Mesothelial cell of epicardium (in vitro differentiated cells): ENCODE measurements at places on chromosomes 5 and 9.

- no peak for DNase-seq
- peaks cover 48% of the 10 kb centered on the region for H3K4me1 ChIP-seq
- H3K27ac ChIP-seq, result peak overlapping the region; percentile 74
- no peaks in the 10 kb centered on the region for H3K27me3 ChIP-seq
Observed at GRCh38 chr9:121637713-121638220, 13.7 kb upstream of the DAB2IP start.

DNA sequence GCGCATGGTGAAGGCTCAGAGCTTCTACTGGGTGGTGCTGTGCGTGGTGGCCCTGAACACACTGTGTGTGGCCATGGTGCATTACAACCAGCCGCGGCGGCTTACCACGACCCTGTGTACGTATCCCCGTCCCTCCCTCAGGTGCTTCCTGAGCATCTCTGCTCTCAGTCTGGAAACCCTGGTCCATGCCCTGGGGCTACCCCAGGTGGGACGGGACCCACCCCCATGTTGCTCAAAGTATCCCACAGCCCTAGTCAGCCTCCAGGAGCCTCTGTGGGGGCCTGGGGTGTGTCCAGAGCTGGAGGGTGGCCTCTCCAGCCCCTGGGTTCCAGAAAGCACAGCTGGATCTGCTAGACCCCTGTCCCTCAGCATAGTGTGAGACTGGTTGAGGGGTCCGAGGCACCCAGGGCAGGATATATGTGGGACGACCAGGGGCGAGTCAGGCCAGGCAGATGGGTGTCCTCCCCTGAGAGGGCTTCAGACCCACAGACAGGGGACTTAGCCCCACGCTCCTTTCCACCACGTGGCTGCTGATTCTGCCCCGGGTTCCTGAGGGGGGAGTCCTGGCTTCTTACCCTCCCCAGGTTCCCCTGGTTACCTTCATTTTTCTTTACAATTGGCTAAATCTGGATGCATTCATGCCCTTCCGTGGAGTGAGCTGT lies 94.0 kb downstream of the CACNA1B start:
- DNase-seq, result peak; percentile 34
- no peak overlapping the region for H3K4me3 ChIP-seq
- H3K4me1 ChIP-seq, result peaks cover 4% of the 10 kb centered on the region
- no peaks in the 10 kb centered on the region for H3K36me3 ChIP-seq
- H3K27me3 ChIP-seq, result no peaks in the 10 kb centered on the region

DNA sequence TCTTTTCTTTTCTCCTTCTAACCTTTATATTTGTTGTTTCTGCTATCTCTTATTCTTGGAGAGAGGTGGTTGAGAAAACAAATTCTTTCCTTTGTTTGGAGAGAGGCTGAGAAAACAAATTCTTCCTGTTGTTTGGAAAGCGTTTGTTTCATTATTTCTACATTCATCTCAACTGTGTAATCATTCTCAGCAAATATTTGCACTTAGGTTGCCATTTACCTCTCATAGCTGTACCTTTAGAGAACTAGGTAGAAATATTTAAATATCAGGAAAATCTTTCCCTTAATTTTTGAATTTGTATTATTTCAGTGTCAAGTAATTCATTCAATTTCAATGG lies 1824.4 kb upstream of the CDH9 start:
- no peak overlapping the region for H3K4me3 ChIP-seq
- H3K36me3 ChIP-seq, result no peaks in the 10 kb centered on the region
- H3K27ac ChIP-seq, result no peak overlapping the region
- DNase-seq, result no peak
- H3K4me1 ChIP-seq, result no peaks in the 10 kb centered on the region

DNA sequence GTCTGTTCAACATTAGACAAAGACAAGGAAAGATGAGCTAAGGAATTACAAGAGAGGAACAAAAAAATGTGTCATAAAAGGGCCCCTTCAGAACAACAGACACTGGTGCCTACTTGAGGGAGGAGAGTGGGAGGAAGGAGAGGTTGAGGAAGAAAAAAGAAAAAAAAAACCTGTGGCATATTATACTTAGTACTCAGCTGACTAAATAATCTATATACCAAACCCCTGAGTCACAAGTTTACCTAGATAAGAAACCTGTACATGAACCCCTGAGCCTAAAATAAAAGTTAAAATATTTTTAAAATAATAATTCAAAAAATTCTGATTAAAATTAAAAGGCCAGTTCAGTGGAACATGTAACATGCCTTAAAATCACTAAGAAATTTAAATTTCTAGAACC lies 107.3 kb downstream of the MTREX start:
- DNase-seq, result no peak
- H3K36me3 ChIP-seq, result peaks cover 18% of the 10 kb centered on the region
- peaks cover 24% of the 10 kb centered on the region for H3K4me1 ChIP-seq

GRCh38 chr9:98410185-98410697 lies 154.8 kb upstream of the TBC1D2 start:
- no peaks in the 10 kb centered on the region for H3K36me3 ChIP-seq
- H3K4me1 ChIP-seq, result peaks cover 10% of the 10 kb centered on the region
- peak overlapping the region; percentile 35 for H3K27ac ChIP-seq
- H3K4me3 ChIP-seq, result peak overlapping the region; percentile 48
- H3K27me3 ChIP-seq, result no peaks in the 10 kb centered on the region
- no peak for DNase-seq

GRCh38 chr5:61123145-61123544 lies 39.1 kb downstream of the SMIM15 start:
- no peaks in the 10 kb centered on the region for H3K27me3 ChIP-seq
- peaks cover 2% of the 10 kb centered on the region for H3K36me3 ChIP-seq
- DNase-seq, result no peak
- no peak overlapping the region for H3K4me3 ChIP-seq
- no peaks in the 10 kb centered on the region for H3K4me1 ChIP-seq

- H3K27me3 ChIP-seq, result no peaks in the 10 kb centered on the region
- no peak for DNase-seq
- H3K36me3 ChIP-seq, result no peaks in the 10 kb centered on the region
- H3K4me3 ChIP-seq, result no peak overlapping the region
Observed at GRCh38 chr9:71762900-71763653, 5.2 kb downstream of the CEMIP2 start.

GRCh38 chr5:98906756-98907355 lies 22.0 kb downstream of the CHD1 start:
- peaks cover 5% of the 10 kb centered on the region for H3K36me3 ChIP-seq
- no peak overlapping the region for H3K4me3 ChIP-seq
- peak overlapping the region; percentile 60 for H3K27ac ChIP-seq
- no peak for DNase-seq
- no peaks in the 10 kb centered on the region for H3K27me3 ChIP-seq

DNA sequence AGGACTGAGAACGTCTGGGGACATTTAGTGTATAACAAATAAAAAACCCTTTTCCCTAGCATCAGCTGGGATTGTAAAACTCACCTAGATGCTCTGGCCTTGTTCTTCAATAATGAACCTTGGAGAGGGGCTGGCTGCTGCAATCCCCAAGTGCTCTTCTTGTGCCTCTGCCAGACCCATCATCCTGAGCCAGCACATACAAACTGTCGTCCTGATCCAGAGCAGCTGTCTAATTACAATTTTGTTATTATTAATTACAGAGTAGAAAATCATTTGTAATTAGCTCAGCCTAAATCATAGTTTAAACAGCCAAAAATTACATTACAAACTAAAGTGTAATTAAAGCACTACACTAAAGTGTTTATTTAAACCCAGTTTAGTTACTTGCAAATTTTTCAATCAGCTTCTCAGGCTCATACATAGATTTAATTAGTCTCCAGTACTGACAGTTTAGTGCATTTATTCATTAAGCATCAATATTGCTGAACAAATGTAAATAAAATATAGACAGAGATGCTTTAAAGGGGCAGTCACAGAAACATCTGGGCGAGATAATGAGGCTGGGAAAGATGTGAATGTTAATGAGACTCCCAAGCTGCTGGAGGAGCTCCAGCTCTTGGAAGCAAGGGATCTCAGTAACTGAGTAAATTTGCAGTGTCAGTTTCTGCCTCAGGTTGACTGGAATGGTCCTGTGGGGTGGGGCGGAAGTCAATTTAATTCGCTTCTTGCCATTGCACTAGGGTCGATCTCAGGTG lies 632.3 kb upstream of the TLE4 start:
- no peak for DNase-seq
- no peak overlapping the region for H3K27ac ChIP-seq
- H3K36me3 ChIP-seq, result no peaks in the 10 kb centered on the region
- no peaks in the 10 kb centered on the region for H3K27me3 ChIP-seq

- H3K27ac ChIP-seq, result peak overlapping the region; percentile 92
- peaks cover 17% of the 10 kb centered on the region for H3K36me3 ChIP-seq
- peaks cover 19% of the 10 kb centered on the region for H3K4me1 ChIP-seq
- H3K27me3 ChIP-seq, result no peaks in the 10 kb centered on the region
Observed at GRCh38 chr5:73031839-73032238, 76.0 kb downstream of the FCHO2 start.

GRCh38 chr9:130215341-130216119 lies 43.3 kb downstream of the NCS1 start:
- peaks cover 4% of the 10 kb centered on the region for H3K36me3 ChIP-seq
- H3K27ac ChIP-seq, result no peak overlapping the region
- H3K27me3 ChIP-seq, result no peaks in the 10 kb centered on the region
- peaks cover 34% of the 10 kb centered on the region for H3K4me1 ChIP-seq
- H3K4me3 ChIP-seq, result no peak overlapping the region
- DNase-seq, result no peak

DNA sequence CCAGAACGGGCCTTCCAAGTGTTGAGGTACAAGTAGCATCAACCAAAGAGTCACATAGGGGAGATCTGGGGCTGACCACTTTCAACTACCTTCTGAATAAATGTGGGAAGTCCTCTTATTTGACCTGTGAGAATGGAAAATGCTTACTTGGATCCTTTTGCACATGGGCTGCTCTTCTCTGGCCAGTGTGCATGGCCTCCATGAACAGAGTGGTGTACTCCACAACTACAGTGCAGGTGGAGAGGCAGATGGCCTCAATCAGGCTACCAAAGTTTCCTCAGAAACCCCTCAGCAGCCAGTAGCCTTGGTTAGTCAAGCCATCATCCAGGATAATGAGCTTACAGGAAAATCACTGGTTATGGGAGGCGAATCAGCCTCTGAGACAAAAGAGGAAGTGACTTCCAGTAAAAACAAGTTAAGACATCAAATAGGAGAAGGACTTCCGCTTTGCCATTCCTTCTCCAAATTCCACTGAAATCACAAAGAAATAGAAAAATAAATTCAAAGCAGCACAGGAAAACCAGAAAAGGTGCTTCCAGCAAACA lies 18.3 kb upstream of the FCHO2 start:
- DNase-seq, result no peak
- H3K4me3 ChIP-seq, result no peak overlapping the region
- no peaks in the 10 kb centered on the region for H3K4me1 ChIP-seq
- H3K27me3 ChIP-seq, result no peaks in the 10 kb centered on the region
- H3K36me3 ChIP-seq, result no peaks in the 10 kb centered on the region

DNA sequence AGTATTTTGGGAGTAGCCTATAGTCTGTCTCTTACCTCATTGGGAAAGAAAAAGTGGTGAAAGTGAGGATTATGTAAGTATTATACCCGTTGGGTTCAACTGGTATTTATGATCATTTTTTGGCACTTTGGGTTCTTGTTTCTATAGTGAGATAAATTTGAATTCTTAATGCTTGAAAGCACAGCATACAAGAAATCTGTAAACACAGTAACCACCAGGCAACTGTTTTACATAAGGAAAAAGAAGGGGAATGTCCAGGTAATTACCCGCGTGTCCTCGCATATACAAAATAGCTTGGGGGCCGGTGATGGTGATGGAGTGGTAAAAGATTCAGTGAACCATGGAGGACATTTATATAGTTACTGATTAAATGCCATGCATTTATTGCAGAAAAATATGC lies 60.5 kb downstream of the BASP1 start:
- no peaks in the 10 kb centered on the region for H3K27me3 ChIP-seq
- H3K4me1 ChIP-seq, result peaks cover 11% of the 10 kb centered on the region
- H3K27ac ChIP-seq, result peak overlapping the region; percentile 6
- no peak for DNase-seq
- H3K36me3 ChIP-seq, result peaks cover 28% of the 10 kb centered on the region

- H3K36me3 ChIP-seq, result peaks cover 1% of the 10 kb centered on the region
- no peak overlapping the region for H3K27ac ChIP-seq
- peaks cover 24% of the 10 kb centered on the region for H3K27me3 ChIP-seq
- DNase-seq, result no peak
Observed at GRCh38 chr9:97975376-97975775, 7.8 kb upstream of the ANP32B start.

DNA sequence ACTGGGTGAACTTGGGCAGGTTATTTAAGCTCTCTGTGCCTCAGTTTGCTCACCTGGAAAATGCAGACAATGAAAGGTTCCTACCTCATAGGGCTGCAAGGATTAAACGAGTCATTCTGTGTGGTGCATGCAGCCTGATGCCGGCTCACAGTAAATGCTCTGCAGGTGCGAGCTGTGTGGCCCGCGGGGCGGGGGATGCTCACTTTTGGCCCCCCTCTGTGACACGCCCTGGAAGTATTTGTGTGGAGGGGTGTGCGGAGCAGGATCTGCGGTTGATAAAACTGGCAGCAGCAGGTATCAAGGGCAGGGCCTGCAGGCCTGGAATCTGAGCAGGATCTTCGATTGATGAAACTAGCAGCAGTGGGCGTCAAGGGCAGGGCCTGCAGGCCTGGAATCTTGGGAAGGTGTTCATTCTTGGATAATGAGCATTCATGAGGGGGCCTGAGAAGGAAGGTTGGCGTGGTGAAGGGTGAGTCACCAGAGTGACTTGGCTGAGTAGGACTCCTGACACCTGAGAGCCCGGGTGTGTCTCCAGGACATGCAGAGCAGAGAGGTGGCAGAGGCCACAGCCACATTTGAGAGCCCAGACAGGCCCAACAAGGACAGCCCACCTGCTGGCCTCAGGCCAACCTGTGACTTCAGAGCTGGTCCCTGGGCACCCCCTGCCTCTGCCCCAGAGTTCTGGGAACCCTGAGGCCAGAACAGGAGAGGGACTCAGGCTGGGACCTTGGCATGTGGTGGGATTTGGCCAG lies 11.9 kb downstream of the UNC5A start:
- H3K4me1 ChIP-seq, result peaks cover 2% of the 10 kb centered on the region
- H3K36me3 ChIP-seq, result no peaks in the 10 kb centered on the region
- no peak overlapping the region for H3K4me3 ChIP-seq
- H3K27ac ChIP-seq, result no peak overlapping the region

DNA sequence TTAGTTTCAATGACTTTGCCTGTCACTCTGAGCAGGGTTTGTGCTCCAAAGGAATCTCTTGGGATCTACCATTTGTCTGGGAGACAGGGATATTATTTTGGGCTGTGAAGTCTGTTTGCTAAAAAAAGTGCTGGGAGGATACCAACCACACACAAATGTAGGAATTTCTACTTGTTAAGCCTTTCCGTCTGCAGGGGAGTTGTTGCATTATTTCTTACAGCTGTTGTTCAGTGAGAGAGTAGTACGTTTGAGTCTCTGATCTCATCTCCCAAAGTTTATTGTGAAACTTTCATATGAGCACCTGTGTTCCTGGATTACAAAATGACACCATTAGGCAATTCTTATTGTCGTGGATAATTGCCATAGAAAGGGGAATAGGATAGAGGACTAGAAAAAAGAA lies 78.3 kb upstream of the SEMA6A start:
- H3K4me1 ChIP-seq, result peaks cover 26% of the 10 kb centered on the region
- H3K27ac ChIP-seq, result no peak overlapping the region
- DNase-seq, result no peak

- peaks cover 15% of the 10 kb centered on the region for H3K4me1 ChIP-seq
- DNase-seq, result no peak
- H3K36me3 ChIP-seq, result no peaks in the 10 kb centered on the region
- no peaks in the 10 kb centered on the region for H3K27me3 ChIP-seq
- no peak overlapping the region for H3K27ac ChIP-seq
Observed at GRCh38 chr5:142275496-142275895, 49.3 kb downstream of the SPRY4 start.
